Activated CD8-positive, alpha-beta memory T cell treated with anti-CD3 and anti-CD28 coated beads for 1 hour (primary cell): ENCODE measurements at places on chromosomes 4 and X.

- DNase-seq: no peak
These were observed 710.0 kb downstream of the IL1RAPL1 start for GRCh38 chrX:29297171-29297800.

GRCh38 chr4:155026715-155027114 is 181.7 kb upstream of the NPY2R start:
- no peak for DNase-seq

GRCh38 chr4:153093802-153094201 is 110.4 kb upstream of the TRIM2 start:
- no peak for DNase-seq

DNA sequence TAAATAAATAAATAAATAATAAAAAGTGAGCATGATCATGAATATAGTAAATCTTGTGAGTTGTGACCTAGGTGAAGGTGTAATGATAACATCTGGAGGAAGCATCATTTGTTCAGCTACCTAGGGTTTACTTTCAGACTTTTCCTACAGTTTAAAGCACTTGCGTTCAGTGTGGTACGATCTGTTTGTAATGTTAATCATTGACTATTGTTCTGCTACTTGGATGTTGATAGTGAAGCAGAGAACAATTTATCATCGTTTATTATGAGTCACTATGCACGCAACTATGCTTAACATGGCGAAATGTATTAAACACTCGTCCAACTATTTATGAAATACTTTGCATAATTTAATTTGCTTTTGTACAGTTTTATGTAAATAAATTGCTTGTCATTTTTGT is 426.2 kb downstream of the PCDH7 start:
- no peak for DNase-seq

DNA sequence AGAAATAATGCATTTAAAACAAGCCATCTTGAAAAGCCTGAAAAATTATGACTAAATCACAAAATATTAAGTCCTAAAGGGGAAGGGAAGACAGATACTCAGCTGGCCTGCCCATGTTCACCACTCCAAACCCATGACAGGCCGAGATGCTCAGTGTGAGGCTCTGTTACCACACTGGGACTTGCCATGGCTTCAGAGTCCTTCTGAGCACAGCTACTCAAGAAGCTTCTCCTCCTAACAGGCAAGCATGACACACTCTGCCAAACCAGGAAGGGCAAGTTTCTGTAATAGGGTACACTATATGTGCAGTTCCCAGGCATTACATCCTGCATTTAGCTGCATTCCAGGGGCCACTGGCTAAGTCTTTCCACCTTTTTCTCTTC is 34.0 kb upstream of the CYBB start:
- no peak for DNase-seq

- no peak for DNase-seq
These were observed 2.8 kb downstream of the AMELX start for GRCh38 chrX:11296051-11296450.

DNA sequence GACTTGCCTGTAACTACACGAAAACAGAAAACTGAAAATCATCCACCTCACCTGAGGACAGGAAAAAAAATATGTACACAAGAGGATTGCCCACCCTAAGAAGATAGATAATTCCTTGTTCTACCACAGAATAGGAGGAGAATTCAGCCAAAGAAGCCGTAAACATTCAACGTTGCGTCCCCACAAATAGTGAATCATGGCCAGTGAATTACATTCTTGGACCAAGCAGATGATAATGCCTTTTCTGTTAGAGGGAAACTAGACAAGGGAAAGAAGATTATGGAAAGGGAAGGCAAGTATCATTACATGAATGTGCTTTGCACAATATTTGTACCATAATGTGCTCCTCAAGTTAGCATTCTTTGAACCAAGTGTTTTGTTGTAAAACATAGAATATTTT is 95.5 kb upstream of the C1QTNF7 start:
- DNase-seq: no peak

DNA sequence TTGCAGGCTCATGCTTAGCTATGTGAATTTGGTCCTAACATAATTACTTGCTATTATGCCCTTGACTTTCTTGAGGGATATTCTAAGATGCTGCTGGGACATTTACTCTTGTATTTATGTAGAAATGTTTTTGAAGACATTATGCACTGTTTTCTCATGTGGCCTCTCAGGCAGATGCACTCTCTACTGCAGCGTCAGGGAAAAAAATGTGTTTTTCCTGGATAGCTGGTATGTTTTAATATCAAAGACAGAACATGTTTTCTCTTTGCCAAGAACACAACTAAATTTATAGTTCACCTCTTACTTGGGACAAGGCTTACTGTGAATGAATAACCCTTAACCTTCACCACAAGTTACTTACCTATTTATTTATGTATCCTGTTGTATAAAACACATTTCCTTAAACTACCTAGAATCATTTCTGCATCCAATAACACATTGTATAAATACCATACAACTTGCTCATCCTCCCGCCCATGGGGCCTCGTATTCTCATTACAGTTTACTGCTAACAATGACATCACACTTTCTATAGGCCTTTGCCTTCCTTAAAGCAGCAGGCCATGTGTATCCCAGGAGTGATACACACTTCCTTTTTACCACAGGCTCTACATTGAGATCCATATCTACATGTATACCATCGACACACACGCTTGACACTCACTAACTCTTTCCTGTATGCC is 178.7 kb downstream of the SLIT2 start:
- DNase-seq: no peak

GRCh38 chr4:81604683-81605218 is 133.0 kb upstream of the RASGEF1B start:
- DNase-seq: no peak

DNA sequence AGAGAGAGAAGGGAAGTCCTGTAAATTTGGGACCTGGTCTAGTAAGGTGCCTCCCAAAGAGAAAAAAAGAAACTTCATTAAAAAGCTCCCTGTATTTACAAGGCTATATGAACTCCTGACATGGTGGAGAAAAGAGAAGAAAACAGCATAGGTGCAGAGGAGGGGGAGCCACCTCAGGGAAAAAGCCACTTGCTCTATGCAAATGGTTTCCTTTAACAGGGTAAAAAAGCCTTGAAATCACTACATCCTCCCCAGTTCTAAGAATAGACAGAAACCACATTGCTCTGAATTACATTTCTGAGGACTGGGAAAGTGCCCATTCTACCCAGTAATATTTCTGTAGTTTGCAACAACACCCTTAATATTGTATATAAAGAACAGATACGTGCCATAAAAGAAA is 165.5 kb downstream of the KLF8 start:
- no peak for DNase-seq

DNA sequence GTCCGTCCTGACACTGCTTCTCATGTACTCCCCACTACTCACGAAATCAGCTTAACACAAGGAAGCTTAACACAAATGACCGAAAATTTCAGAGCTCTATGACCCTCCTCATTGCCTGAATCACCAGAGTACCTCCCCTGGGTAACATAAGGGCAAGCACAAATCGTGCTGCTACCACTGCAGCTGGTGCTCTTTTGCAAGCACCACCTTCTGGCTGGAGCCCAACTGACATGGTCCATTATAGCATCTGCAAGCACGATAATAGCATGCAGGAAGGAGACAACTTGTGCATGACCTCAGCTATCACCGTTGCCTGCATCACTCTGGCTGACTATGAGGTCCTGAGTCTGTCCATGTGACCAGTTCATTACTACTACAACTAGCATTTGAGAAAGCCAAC is 308.0 kb downstream of the TEX13C start:
- DNase-seq: no peak

- no peak for DNase-seq
These were observed 22.4 kb downstream of the IL3RA start for GRCh38 chrX:1358793-1359476.

DNA sequence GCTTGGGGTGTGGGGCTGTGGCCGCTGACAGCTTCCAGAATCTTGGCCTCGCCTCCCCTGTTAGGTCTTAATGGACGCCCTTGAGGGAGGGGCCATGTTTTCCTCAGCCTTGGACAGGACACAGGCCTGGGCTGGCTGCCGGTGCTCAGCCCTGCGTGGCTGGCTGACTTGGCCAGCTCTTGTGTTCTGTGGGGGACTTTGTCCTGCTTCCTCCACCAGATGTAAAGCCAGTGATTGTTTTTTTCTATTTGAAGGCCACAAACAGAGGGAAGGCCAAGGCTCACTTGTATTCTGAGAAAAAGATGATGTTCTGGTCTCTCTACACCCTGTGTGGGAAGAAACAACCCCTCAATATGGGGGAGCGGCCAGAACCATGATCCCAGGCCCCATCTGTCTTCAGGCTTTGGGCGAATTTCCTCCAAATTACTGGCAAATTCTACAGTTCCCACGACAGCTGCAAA is 71.3 kb downstream of the HTRA3 start:
- no peak for DNase-seq

GRCh38 chr4:89295415-89295927 is 12.1 kb downstream of the GPRIN3 start:
- no peak for DNase-seq

DNA sequence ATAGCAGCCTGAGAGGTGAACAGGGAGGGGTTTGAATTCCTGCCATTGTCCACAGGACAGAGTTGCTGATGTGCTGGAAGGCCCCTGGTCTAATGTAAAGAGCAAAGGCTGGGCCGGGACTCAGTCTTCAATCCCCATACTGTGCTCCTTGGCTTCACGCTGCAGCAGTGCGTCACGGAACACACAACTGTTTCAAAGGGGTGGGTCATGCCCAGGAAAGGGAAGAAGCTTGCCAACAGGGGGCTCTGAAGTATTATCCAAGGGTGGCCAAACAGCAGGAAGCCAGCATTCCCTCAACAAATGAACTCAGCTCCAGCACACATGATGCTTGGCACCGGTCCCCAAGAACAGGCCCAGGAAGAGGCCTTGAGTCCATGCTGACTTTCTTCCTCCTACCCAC is 122.5 kb downstream of the NFKB1 start:
- DNase-seq: no peak

GRCh38 chrX:37754516-37754915 is 25.3 kb upstream of the CYBB start:
- no peak for DNase-seq

- DNase-seq: no peak
These were observed 38.1 kb upstream of the EDA2R start for GRCh38 chrX:66676990-66677389.

DNA sequence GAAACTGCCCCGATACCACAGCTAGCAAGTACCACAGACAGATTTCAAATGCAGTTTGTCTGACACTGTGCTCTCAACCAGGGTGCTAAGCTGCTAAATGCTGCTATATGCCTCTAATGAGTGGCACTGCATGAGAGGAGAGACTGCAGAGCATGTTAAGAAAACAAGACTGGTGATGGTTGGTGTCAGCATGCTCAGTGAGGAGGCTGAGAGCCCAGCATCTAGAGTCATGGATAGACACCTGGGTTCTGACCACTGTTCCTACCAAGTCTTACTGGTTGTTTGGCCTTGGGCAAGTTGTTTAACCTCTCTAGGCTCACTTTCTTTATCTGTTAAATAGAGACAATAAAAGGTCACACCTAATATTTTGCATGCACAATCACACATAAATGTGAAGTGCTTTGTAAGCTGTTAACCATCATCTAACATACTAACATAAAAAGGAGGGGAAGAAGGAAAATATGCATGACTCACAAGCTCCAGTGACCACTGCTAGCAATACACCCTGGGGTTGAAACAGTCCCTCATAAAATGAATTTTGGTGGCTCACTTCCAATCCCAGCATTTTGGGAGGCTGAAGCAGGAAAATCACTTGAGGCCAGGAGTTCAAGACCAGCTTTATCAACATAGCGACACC is 20.7 kb downstream of the HHIP start:
- DNase-seq: no peak

DNA sequence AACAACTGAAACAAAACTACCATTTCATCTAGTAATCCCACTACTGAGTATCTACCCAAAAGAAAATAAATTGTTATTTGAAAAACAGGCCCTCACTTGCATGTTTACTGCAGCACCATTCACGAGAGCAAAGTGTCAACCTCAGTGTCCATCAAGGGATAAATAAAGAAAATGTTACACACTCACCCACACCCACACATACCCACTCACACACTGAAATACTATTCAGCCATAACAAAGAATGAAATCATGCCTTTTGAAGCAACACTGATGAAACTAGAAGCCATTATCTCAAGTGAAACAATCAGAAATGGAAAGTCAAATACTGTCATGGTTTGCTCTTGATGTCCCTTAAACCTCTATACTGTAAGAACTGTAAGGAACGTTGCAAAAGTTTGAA is 44.8 kb upstream of the CLNK start:
- DNase-seq: no peak
